ENCODE measurements at places on chromosomes 3 and 15. TPM values are rescaled to one million over a fixed set of nuclear protein-coding genes. Genes with fewer than 3 reads are reported as not detected.

Gene TF
- total RNA-seq: 0.13 TPM

DNA sequence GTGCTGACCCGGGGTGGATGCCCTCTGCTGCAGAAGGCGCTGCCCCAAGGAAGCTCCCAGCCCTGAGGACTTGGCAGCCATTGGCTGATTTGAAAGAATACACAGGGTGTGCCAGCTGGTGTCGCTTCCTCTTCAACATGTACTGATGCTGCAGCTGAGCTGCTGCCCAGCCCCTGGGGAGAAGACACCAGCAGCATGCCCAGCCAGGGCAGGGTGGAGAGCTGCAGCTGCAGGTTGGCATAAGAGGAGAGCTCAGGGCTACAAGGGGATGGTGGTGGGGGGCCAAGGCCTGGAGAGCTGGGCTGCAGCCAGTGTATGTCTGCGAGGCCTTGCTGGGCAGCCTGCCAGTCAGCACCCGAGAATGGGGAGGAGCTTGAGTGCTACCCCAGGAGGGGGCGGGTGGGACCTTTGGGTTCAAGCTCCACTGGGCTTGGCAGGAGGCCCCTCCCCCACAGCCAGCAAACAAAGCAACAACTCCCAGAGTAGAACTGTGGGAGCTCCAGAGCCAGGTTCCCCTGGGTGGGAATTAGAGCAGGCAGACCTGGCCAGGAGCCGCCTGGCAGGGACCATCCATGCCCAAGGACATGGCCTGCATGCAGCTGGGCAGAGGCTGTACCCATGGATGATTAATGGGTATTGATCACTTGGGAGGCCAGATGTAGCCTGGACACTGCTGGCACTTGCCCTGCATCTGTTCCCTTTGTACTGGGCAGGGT, 9.2 kb upstream of the SEMA4B start:
- DNase-seq: no peak

DNA sequence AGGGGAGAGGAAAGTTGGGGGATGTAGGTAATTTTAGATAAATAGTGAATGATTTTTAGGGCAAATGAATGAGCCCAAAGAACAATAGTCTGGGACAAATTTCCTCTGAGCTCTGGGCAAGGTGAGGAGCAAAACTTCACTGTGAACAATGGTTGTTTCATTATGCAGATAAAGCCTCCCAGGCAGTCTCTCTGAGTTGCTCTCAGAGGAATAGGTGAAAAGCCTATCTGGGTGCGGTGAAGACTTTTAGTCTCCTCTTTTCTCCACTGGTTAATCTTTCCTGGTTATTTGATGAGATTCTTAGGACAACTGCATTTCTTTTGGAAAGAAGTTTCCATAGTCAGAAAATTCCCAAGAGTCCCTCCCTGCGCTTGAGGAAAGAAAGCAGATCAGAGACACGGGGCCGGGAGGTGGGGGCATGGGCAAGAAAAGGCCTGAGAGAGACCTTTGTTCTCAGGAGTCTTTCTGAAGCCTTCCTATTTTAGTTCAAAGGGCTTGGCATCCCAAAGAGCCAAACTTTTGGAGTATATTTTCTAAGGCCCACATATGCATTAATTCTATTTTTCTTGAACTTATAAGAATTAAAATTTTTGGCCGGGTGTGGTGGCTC, 353.6 kb upstream of the SLCO3A1 start:
- DNase-seq: no peak

GRCh38 chr3:71061037-71061436, 522.5 kb downstream of the FOXP1 start:
- DNase-seq: no peak

GRCh38 chr3:140711390-140712035, 33.6 kb downstream of the TRIM42 start:
- DNase-seq: no peak

- no peak for DNase-seq
Measured at GRCh38 chr15:55552926-55553325, 35.2 kb downstream of the PYGO1 start.

- no peak for DNase-seq
Measured at GRCh38 chr3:7204848-7205156, 343.9 kb downstream of the GRM7 start.

All from dermis microvascular lymphatic vessel endothelial cell (primary cell).